T-helper 1 cell (primary cell): ENCODE measurements at places on chromosomes 2 and 18.

DNA sequence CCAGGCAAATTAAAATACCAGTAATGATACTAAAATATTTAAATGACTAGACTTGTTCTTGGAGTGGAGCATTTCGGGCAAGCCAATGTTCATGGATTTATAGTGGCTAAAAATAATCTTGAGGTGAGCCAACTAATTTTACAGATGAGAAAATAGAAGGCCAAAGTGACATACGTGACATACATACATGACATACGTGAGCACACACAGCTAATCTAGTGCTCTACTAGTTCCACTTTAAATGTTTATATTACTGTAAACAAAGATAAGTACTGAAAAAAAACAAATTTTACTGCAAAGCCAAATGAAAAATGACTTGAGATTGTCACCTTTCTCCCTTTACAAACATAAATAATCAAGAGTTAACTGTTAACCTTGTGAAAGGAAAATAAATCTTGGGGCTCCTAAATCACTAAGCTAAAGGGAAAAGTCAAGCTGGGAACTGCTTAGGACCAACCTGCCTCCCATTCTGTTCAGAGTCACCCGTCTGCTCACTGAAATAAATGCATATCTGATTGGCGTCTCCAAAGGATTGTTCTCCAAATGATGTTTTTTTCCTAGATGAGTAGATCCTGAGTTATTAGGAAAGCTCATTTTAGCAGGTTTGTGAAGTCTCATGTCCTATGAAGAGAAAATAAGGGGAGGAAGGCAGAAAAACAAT lies 96.7 kb downstream of the PMS1 start:
- DNase-seq: no peak

DNA sequence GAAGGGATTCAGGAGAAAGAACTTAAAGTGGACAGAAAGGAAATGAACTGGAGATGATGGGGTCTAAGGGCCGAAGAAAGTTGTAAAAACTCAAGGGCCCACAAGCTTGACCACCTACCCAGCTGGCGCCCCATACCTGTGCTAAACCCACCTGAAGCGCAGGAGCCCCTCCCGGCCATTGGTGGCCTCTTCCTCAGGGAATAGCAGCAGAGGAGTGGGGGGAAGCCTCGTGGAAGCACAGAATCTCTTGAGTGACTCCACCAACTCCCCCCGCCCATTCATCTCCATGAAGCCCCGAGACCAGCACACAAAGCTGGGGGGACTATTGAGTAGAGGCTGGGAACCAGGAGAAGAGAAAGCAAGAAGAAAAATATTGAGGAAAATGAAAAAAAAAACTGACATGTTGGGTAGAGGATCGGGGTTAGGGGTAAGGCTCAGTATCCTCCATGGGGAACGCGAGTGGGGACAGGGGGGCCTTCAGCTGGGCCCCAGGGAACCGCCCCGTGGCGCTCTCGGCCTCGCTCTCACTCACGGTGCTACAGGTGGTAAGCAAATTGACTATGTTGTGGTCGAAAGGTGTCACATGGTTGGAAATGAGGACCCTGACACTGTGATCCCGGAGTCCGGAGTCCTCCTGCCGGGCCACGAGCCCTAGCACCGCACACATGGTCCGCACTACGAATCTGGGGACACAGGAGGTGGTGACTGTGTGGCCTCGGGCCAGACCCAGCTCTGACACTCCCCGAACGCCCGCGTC lies 728 bp downstream of the AUP1 start:
- DNase-seq: no peak

DNA sequence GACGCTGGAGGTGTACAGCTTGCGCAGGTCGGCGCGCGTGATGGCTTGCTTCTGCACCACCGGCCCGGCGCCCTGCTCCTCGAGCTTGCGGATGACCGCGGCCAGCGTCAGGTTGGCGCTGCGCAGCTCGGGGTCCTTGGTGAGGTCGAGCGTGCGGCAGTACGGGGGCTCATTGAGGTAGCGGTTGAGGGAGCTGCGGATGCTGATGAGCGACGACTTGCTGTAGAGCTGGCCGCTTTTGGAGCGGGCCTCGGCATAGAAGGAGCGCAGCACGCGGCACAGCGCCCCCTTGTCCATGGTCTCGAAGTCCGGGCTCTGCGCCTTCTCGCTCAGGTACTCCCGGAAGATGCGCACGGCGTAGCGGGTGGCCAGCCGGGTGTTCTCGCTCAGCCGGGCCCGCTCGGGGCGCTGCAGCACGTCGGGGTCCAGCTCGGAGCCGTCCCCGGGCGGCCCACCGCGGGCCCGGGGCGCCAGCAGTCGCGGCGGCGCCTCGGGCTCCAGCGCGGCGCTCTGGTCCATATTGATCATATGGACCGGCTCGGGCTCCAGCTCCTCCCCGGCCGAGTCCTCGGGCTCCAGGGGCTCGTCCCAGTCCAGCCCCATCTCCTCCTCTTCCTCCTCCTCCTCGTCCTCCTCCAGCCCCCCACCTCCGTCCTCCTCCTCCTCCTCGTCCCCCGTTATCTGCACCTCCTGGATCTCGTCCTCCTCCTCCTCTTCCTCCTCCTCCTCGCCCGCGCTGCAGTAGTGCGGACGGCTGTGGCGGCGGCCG lies 523 bp downstream of the KCTD1 start:
- DNase-seq: no peak

GRCh38 chr2:30636311-30636710 lies 170.9 kb downstream of the CAPN13 start:
- no peak for DNase-seq

DNA sequence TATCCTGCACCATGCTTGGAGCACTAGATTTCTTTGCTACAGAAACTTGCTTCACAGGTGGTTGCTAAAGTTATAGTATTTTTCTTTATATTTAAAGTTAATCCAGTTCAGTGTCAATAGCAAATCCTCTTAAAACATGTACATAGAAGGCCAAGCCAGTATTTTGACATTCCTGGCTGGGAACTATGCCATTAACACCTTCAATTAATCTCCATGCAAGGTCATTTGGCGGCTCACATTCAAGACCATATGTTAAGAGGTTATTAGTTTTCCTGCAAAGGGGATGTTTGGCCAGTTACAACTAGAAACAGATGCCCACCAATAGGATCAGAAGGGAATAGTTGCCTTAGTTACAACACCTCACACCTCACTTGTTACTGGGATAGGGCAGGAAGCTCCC lies 261.3 kb upstream of the MEIS1 start:
- DNase-seq: no peak

GRCh38 chr2:222774941-222775340 lies 85.9 kb upstream of the ACSL3 start:
- DNase-seq: no peak

GRCh38 chr2:131120815-131121317 lies 15.7 kb downstream of the PLEKHB2 start:
- no peak for DNase-seq

GRCh38 chr2:73013936-73014335 lies 57.6 kb downstream of the SFXN5 start:
- DNase-seq: no peak

DNA sequence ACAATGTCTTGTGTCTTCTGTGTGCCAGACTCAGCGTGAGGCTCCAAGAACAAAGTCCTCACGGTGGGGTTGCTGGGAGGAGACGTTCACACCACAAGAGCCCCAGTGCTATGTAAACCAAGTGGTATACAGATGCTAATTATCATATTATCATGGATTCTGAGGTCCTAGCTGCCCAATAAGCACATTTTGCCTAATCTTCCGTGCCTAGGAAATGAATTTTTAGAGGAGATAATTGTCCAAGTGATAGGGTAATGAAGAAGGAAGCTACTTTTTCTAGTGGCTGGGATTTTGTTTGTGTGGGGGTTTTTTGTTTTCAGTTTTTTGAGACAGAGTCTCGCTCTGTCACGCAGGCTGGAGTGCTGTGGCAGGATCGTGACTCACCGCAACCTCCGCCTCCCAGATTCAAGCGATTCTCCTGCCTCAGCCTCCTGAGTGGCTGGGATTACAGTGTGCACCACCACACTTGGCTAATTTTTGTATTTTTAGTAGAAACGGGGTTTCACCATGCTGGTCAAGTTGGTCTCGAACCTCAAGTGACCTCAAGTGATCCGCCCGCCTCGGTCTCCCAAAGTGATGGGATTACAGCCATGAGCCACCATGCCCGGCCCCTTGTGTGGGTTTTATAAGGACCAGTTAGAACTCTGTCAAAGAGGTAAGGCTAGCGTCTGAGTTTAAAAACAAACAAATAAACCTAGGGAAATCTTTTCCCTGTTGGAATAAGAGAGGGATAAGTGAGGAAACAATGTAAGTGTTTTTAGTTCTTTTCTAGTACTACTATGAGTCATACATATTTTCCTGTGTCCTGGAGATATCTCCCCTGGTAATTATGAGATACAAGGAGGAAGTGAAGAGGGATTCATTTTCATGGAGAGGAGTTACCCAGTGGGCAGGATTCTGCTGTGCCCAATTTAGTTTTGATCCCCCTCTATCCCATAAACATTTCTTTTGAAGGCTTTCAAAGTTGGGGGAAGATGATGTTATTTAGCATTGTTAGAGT lies 9.5 kb upstream of the SMAD7 start:
- no peak for DNase-seq

DNA sequence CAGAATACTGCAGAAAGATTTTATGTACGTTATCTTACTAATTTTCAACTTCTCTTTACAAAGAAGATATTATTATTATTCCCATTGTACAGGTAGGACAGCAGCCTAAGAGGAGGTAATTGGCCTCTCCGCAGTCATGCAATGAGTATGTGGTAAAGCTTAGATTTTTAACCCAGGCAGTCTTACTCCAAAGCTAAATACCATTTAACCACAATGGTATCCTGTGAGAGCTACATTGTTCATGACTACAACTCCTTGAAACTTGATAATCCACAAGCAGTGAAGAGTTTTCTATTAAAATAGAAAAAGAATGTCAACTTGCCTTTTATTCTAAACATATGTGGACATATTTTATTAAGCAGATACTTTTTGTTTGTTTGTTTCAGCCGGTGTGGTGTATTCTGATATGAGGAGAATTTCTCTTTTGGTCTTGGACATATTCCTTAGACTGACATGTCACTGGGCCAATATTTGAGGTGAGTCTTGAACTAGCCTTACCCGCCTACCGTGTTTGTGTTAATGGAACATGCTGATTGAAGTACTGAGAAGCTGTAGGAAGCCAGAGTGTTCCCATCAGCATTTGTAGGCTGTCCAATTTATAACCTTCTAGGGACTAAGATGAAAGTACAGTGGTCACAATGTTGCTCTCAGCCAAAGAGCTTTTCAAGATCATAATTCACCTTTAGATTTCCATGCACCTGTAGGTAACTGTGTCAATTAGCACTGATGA lies 293.9 kb upstream of the DCC start:
- DNase-seq: no peak

DNA sequence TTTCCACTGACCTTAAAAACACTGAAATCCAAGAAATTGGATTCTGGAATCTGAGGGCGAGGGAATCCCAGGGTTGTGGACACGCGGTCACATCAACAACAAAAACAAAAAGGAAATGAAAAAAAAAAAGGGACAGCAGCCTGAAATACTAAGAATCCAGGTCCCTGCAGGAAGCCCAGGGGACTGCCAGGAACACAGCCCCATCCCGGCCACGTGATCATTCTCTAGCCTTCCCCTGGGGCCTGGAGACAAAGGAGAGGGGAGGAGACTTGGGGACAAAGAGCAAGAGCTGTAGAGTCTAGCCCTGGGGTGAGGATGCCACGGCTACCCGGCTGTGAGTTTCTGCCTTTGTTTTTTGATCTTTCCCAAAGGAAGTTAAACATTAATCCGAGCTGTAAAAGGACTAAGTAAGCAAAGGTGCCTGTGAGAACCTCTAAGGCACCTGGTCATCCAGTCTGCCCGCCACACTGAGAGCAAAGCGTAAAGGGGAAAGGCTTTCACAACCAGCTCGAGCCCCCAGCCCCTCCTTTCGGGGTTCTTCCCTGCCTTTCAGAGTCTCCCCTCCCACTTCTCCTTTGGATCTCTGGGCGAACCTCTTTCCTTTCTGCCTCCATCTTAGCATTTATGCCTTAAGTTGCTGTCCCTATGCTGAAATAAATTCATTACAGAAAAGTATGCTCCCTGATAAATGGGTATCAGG lies 57.9 kb upstream of the MSH2 start:
- no peak for DNase-seq

DNA sequence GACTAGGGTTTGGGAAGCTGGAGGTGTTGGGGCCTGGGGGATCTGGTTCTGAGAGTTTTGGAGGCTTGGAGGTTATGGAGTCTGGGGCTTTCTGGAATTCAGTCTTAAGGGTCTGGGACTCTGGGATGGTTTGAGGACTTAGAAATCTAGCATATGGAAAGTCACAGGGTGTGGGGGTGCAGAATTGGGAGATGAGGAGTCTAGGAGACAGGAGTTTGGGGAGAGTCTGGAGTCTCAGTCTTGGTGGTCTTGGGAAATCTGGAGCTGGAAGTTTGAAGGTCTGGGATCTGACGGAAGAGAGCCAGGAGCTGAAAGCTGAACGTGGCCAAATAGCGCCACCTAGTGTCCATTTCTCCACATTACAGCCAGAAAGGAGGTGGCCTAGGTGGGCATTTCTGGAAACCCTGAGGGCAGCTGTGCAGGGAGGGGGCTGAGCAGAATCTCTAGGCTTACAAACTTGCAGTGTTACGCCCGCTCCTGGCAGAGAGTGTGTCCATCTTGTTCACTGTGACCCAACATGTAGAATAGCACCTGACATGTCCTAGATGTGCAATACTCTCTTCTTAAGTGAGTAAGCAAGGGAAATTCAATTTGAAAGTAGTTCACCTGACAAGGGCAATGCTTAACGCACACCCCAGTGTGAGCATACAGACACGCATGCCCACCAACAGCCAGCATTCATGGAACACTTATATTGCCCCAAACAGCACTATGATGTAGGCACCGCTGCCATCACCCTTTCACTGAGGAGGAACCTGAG lies 204.8 kb downstream of the TFCP2L1 start:
- no peak for DNase-seq
